Prostate gland (tissue), 2 donors: ENCODE measurements at places on chromosomes 2 and 18. TPM values are rescaled to one million over a fixed set of nuclear protein-coding genes. Genes with fewer than 3 reads are reported as not detected.
A peak's percentile ranks its signal among the peaks of the same experiment; 100 is the strongest.

DNA sequence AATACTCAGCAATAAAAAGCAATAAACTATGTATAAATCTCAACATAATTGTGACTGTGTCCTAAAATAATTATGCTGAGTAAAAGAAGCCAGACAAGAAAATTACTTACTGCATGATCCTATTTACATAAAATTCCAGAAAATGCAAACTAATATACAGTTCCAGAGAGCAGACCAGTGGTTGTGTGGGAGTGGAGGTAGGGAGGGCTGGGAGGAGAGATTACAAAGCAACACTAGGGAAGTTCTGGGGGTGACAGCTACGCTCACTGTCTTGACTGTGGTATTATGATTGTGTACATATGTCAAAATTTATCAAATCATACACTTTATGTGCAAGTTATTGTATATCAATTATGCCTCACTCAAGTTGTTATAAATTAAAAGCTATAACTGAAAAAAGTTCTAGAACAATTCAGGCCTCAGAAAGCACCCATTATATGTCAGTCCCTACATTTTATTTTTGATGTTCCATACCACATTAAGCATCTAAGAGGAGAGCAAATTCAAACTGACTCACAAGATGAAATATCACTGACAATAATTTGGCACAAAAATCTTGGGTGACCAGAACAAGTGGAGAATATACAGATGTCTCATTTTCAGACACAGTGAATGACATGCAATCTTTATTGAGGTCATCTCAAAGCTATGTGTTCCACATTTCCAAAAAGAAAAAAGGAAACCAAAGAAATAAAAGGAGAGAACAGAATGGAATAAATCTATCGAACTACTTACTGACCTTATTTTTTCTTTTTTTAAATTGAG, 85.1 kb downstream of the ANTXR1 start:
- no peak for DNase-seq

GRCh38 chr2:170229744-170230143, 51.8 kb downstream of the MYO3B start:
- DNase-seq: no peak

- DNase-seq: no peak
Measured at GRCh38 chr2:229335877-229336346, 64.8 kb upstream of the PID1 start.

DNA sequence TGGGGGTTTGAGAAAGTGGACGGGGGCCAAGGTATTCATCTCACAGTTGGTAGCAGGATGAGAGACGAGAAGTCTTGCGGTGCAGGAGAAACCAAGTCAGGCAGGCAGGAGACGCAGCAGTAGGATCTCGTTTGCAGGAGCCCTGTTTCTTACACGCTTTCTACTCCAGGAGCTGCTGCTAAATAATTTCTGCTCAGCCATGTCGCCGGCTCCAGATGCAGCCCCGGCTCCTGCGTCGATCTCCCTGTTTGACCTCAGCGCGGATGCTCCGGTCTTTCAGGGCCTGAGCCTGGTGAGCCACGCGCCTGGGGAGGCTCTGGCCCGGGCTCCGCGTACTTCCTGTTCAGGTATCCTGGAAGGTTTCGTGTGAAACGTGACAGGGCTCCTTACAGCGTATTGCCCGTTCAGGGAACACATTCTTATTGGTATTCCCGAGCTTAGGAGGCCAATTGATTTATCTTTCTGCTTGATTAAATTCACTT, 494 bp downstream of the ANKZF1 start:
- peak; percentile 53 for DNase-seq

- no peak for DNase-seq
Measured at GRCh38 chr2:233672886-233673285, 1.2 kb downstream of the UGT1A9 start.

DNA sequence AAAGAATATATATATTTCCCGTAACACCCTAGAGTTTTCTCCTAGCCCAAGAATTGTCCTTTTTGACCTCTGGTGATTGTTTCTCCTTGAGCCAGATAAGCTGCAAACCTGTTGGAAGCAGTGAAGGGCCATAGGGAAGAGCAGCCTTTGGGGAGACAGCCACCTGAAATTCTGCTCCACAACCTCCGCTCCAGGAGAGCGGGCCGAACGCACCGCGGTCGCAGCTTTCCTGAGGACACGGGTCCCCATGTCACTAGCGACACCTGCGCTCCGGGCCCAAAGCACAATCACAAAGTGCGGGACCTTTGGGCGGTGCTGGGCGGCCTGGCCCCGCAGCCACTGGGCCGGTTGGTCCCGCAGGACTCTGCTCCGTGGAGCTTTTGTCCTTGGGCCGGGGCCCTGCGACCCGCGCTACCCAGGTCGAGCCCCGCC, 557 bp upstream of the DSG2 start:
- no peak for DNase-seq

- DNase-seq: no peak
Measured at GRCh38 chr2:234623521-234623991, 126.7 kb upstream of the ARL4C start.

DNA sequence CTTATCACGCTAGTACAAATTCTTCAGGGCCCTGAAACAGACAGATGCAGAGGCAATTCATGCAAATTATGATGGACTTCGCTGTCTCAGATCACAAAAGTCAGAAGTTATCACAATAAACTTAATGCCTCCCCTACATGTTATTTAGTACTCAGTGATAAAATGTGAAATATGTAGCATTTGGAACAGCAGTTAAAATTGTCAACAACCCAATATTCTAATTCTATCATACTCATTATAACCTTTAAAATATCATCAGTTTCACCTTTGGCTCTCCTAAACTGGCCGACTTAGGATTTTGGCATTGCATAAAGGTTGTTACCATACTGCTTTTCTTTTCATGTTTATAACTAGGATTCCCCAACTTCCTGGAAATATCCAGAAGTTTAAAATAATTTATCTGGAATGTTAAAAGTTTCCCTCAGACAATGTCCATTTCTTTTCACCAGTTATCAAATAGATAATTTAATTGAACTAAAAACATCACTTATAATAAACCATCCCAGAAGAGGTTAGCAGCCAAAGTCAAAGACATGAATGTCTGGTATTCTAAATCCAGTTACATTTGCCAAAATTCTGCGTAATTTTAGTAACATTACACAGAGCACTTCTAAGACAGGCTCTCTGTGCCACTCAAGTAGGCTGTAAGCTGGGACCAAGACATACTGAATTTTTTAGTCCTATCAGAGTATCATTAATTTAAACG, 239.8 kb downstream of the RBM43 start:
- DNase-seq: no peak

GRCh38 chr2:206245265-206245672, 29.2 kb upstream of the ZDBF2 start:
- DNase-seq: no peak

DNA sequence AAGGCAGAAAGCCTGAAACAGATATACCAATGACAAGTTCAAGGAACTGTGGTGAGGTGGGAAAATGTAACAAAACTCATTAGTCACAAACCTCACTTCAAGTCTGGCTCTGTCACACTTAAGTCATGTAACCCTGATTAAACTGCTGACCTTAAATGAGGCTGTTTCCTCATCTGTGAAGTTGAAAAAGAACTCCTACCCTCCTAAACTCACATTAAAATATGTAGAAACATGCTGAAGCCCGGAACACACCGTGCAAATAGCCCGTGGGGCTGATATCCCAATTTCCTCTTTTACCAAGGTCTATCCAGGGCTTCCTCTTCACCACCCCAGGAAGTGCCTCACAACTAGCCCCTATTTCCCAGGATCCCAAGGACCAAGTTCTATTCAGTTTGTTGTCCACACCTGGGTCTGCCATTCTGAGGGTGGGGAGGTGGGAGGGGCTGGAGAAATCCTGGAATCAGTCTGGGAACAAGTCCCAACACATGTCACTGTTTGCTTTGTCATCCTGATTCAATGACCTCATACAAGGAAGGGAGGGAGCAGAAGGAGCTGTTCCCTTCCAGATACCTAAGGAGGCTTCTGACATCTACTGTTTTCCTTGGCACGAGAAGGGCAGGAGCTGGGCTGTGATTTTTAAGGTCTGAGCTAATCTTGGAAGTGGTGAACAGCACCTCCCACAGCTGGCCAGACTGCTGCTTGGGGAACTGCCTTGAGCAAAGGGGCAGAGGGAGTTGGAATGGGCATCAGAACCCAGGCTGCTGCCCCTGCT, 42.3 kb downstream of the SLC4A1AP start:
- peak; percentile 90 for DNase-seq

DNA sequence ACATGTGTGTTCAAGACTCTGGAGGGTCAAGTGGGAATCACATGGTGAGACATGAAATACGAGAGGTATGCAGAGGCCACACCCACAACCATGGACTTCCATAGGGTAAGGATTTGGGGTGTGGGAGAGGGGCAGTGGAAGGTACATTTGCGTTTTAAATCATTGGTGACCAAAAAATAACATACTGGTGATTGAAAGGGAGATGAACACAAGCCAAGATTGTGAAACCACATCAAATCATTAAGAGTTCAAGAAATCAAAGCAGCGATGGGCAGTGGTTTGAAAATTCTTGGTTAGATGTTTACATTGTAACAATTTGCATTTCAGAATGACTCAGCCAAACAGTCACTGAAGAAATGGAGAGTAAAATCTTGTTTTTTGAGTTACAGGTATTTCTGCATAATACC, 1.9 kb upstream of the CABYR start:
- no peak for DNase-seq

GRCh38 chr2:123179526-123179925, 845.6 kb upstream of the CNTNAP5 start:
- no peak for DNase-seq

DNA sequence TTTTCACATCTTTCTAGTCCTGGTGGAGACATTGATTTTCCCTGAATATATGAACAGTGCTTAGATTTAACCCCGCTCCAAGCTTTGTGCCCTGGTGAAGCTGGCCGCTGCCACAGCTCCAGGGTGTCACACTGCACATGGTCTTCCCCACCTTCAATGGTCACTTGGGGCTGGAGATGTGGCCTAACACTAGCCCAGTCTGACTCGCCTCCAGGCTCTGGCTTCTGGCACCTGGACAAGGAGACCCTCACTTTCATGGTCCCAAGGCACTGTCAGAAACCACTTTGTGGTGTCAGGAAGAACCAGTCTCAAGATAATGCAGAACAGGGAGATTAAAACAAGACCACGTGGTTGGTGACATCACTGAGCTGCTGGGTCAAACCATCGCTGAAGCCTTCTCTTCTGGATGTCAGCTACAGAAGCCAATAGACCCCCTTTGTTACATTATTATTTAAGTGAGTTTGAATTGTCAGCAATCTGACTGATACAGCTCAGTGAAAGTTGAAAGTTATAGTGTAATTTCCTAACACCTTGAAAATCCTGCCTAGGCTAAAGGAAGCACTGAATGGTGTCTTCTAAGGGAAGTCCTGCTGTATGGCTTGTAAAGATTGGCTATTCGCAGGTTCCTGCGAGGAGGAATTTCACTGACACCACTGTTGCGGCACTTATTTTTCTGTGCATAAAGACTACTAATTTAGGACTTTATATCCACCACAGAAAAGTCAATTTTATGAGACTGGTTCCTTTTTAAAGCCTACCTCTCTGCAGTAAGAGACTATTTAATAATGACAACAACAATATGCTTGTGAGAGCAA, 55.0 kb upstream of the CTDP1 start:
- no peak for DNase-seq

GRCh38 chr2:129722306-129723019, 257.0 kb upstream of the RAB6C start:
- DNase-seq: no peak

DNA sequence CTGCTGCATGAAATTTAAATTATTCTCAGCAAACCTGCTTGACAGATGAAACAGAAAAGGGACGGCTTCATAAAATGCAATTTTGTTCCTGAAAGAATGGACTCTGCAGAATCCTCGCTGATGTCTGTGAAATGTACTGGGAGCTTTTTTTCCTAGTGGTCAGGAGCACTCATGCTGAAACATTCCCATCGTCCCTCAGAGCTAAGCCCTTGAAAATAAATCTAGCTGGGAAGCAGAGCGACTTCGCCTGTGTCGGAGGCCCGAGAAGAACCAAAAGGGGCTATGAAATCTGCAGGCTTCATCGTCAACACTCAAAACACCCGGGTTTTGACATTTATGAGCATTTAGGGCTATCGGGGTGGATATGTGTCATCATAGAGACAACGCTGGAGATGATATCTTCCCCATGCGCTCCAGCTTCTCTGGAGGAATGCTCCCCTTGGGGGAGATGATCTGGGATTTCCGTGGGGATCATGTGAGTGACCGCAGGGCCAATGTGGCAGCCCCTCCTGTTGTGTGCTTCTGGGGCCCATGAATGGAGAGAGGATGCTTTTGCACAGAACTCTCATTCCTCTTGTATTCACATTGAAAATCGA, 182.3 kb downstream of the KLHL29 start:
- no peak for DNase-seq

GRCh38 chr2:134173338-134174016, 80.4 kb upstream of the MGAT5 start:
- peak; percentile 36 for DNase-seq

DNA sequence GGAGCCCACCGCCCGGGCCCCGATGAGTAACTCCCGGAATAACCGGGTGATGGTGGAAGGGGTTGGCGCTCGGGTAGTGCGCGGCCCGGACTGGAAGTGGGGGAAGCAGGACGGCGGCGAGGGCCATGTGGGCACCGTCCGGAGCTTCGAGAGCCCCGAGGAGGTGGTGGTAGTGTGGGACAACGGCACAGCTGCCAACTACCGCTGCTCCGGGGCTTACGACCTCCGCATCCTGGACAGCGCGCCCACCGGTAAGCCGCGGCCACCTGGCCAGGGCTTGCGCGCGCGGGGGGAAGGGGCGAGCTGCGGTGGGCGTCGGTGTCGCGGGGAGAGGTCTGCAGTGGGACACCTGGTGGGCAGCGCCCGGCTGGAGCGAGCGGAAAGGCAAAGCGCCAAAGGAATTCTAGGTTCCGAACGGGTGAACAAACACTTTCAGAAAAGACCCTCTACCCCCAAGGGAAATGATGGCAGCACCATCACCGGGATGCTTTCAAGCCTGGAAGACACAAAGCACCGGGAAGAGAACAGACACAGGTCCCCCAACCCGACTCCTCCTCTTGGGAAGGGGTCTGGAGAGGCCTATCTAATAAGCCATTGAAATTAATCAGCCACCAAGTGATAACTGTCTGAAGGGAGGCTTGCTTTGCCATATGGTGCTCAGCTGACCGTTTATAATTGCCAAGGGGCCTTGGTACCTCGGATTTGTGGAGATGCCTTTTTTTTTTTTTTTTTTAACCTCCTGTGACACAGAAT, 1.1 kb downstream of the MIB1 start:
- peak; percentile 16 for DNase-seq

DNA sequence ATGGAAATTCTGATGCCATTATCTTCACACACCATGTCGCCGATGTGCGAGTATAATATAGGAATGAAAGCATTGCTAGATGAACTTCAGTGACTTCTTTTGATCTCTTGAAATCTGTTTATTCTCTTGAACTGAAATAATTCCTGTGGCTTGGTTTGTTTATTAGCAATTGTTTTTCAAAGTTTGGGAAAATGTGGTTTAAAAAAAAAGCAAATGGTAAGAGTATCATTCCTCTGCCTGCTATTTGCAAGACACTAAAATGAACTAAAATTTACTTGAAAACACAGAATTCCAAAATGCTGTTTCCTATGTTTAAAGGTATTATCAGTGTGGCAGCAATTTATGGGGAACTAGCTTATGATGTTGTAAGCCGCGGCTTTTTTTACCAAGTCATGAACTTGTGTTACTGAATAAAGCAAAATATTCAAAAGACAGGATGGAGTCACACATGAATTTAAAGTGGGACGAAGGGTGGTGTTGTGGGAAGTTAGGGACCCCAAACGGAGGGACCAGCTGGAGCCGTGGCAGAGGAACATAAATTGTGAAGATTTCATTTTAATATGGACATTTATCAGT, 96.4 kb downstream of the COLEC12 start:
- no peak for DNase-seq

Gene C2orf78
- 0.91 TPM for total RNA-seq

Gene FAM124B
- 0.91 TPM for total RNA-seq

Gene C2orf66
- total RNA-seq: not detected

Gene UGT1A10
- not detected for total RNA-seq

Gene VWA3B
- total RNA-seq: 4.0 TPM

Gene DLGAP1
- total RNA-seq: 42.2 TPM

Gene ANO7
- total RNA-seq: 187 TPM
